ENCODE measurements at places on chromosomes 7 and 10. TPM values are rescaled to one million over a fixed set of nuclear protein-coding genes. Genes with fewer than 3 reads are reported as not detected.

Gene GRID2IP
- total RNA-seq = 0.15 TPM

DNA sequence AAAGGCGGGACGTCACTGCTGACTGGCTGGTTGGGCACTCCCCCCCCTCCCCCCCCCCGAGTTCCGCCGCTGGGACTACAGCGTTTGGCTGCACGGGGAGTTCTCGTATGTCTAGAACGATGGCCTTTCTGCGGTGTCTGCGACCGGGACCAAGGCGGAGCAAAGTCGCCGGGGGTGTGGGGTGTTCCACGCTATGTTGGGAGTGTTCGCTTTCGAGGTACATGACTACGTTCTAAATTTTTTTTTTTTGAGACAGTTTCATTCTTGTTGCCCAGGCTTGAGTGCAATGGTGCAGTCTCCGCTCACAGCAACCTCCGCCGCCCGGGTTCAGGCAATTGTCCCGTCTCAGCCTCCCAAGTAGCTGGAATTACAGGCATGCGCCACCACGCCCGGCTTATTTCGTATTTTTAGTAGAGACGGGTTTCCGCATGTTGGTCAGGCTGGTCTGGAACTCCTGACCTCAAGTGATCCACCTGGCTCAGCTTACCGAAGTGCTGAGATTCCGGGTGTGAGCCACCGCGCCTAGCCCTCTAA lies 573 bp upstream of the IDI1 start:
- H3K4me3 ChIP-seq = peak overlapping the region; percentile 88
- DNase-seq = no peak
- no peaks in the 10 kb centered on the region for H3K27me3 ChIP-seq
- peak overlapping the region; percentile 99 for H3K27ac ChIP-seq
- H3K4me1 ChIP-seq = peaks cover 51% of the 10 kb centered on the region

Gene GIMAP2
- 95.1 TPM for total RNA-seq

GRCh38 chr10:23173214-23174073 lies 18.7 kb upstream of the PTF1A start:
- peaks cover 21% of the 10 kb centered on the region for H3K27me3 ChIP-seq
- no peak for DNase-seq
- H3K36me3 ChIP-seq = no peaks in the 10 kb centered on the region

Gene HYAL4
- total RNA-seq = not detected

GRCh38 chr7:77242068-77242467 lies 42.4 kb upstream of the FGL2 start:
- H3K4me1 ChIP-seq = peaks cover 10% of the 10 kb centered on the region
- H3K27me3 ChIP-seq = no peaks in the 10 kb centered on the region
- no peak overlapping the region for H3K27ac ChIP-seq

GRCh38 chr10:124032971-124033886 lies 60.2 kb downstream of the CHST15 start:
- no peak overlapping the region for H3K27ac ChIP-seq
- DNase-seq = no peak
- peaks cover 12% of the 10 kb centered on the region for H3K4me1 ChIP-seq

All from CD4-positive, CD25-positive, alpha-beta regulatory T cell (primary cell).